ENCODE measurements at places on chromosomes 2 and 18. TPM values are rescaled to one million over a fixed set of nuclear protein-coding genes. Genes with fewer than 3 reads are reported as not detected.
A peak's percentile ranks its signal among the peaks of the same experiment; 100 is the strongest.

GRCh38 chr2:135980434-135981079 lies 4.9 kb downstream of the DARS1 start:
- peak overlapping the region; percentile 27 for H3K27ac ChIP-seq
- H3K4me3 ChIP-seq = no peak overlapping the region
- H3K4me1 ChIP-seq = peaks cover 67% of the 10 kb centered on the region
- no peaks in the 10 kb centered on the region for H3K27me3 ChIP-seq
- no peak for DNase-seq

The TCF23 gene
- total RNA-seq = not detected

- H3K27me3 ChIP-seq = peaks cover 45% of the 10 kb centered on the region
- H3K27ac ChIP-seq = no peak overlapping the region
- H3K4me1 ChIP-seq = peaks cover 3% of the 10 kb centered on the region
- peak; percentile 69 for DNase-seq
- no peak overlapping the region for H3K4me3 ChIP-seq
- no peaks in the 10 kb centered on the region for H3K36me3 ChIP-seq
These were observed 25.7 kb upstream of the FAM178B start for GRCh38 chr2:97011977-97012569.

The OTX1 gene
- not detected for total RNA-seq

The SFTPB gene
- total RNA-seq = not detected

The POTEI gene
- not detected for total RNA-seq

The PLEKHM3 gene
- total RNA-seq = 6.2 TPM

- no peak for DNase-seq
- no peak overlapping the region for H3K27ac ChIP-seq
- H3K4me3 ChIP-seq = no peak overlapping the region
- H3K27me3 ChIP-seq = no peaks in the 10 kb centered on the region
- H3K4me1 ChIP-seq = no peaks in the 10 kb centered on the region
- H3K36me3 ChIP-seq = no peaks in the 10 kb centered on the region
These were observed 935.7 kb downstream of the LRP1B start for GRCh38 chr2:141195087-141195486.

The ESPNL gene
- 0.13 TPM for total RNA-seq

The GRHL1 gene
- 0.55 TPM for total RNA-seq

DNA sequence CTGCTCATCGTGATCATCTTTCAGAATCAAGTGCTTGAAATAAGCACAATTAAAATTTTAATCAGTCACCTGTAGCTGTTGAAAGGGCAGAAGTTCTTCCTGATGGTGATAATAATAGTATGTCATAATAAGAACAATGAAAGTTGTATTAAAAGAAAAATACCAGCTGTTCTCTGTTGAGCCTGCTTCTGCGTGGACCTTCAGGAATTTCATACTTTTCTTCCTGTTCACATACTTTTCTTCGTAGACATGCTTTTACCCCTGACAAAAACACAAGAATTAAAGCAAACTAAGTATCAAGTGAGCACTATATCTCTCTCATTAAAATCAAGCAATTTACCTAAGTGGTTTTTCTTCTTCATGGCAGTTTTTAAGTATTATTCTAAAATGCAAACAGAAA lies 79.2 kb downstream of the BARD1 start:
- H3K4me3 ChIP-seq = no peak overlapping the region
- no peaks in the 10 kb centered on the region for H3K27me3 ChIP-seq

The CD8A gene
- total RNA-seq = 667 TPM

The NAT8 gene
- total RNA-seq = not detected

DNA sequence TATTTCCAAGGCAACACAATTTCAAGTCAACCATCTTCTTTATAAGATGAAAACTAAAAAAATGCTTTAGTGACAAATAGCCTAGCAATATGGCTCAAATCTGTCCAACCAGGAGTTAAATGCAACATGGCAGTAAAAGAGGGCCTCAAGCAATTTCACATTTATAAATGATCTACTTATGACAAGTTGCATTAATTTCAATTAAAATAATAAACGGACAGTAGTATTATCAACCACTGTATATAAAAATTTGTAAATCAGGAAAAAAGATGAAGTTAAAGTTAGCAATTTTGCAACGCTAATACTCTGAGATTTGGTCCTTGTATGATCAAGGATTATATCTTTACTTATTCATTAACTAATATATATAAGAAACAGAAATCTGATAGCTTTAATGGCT lies 19.3 kb downstream of the CCDC88A start:
- H3K27me3 ChIP-seq = no peaks in the 10 kb centered on the region
- H3K27ac ChIP-seq = no peak overlapping the region
- H3K4me3 ChIP-seq = no peak overlapping the region
- no peak for DNase-seq
- no peaks in the 10 kb centered on the region for H3K4me1 ChIP-seq

DNA sequence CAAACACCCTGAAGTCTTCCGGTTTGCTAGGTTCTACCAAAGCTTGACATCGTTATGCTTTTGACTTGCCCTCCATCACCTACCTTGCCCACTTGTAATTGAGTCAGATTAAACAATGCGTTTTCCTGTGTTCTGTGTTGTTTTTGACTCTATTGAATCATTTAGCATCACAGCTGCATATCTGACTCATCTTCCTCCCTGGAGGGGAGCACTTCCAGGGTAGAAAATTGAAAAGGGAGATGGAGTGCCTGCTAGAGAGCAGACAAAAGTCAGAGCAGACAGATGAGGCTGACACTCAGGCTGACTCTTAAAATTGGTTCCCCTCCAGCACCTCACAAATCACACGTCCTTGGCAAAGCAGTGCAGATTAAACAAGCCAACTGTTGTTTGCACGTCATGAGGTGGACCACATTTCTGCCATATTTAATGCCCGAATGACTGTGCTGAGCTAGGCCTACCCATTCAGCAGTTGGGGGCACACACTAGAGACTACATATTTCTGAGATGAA lies 2.2 kb downstream of the MPP4 start:
- peaks cover 5% of the 10 kb centered on the region for H3K27me3 ChIP-seq
- H3K27ac ChIP-seq = no peak overlapping the region
- H3K4me3 ChIP-seq = no peak overlapping the region

- peaks cover 59% of the 10 kb centered on the region for H3K4me1 ChIP-seq
- no peak overlapping the region for H3K4me3 ChIP-seq
These were observed 238.8 kb downstream of the LDLRAD4 start for GRCh38 chr18:13457327-13457726.

DNA sequence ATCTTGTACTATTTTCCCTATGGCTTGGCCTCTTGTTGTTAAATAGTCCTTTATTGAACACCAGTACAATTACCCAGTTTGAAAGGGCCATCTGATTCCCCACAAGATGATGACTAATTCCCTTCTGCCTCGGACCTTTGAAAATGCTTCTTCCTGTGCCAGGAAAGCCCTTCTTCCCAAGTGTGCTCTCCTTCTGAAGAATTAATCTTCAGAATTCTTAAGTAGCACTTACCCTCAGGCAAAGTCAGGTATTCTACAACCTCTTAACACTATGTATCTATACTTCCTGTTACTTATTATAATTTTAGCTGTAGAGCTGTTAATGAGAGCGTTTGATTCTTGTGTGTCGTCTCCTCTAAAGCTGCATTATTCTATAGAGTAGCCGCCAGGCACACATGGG lies 28.6 kb upstream of the MEX3C start:
- H3K4me1 ChIP-seq = no peaks in the 10 kb centered on the region
- DNase-seq = no peak
- peaks cover 7% of the 10 kb centered on the region for H3K27me3 ChIP-seq
- H3K27ac ChIP-seq = no peak overlapping the region

The ANKRD36C gene
- 87.5 TPM for total RNA-seq

The LRP2 gene
- total RNA-seq = 0.21 TPM

The MSH6 gene
- total RNA-seq = 107 TPM

The COBLL1 gene
- total RNA-seq = not detected

The FOXI3 gene
- not detected for total RNA-seq

- H3K4me1 ChIP-seq = peaks cover 90% of the 10 kb centered on the region
- H3K27ac ChIP-seq = peak overlapping the region; percentile 39
- H3K4me3 ChIP-seq = no peak overlapping the region
- no peaks in the 10 kb centered on the region for H3K27me3 ChIP-seq
- peaks cover 6% of the 10 kb centered on the region for H3K36me3 ChIP-seq
These were observed 54.6 kb downstream of the ZFP36L2 start for GRCh38 chr2:43171789-43172188.

GRCh38 chr2:10954856-10955818 lies 43.4 kb downstream of the KCNF1 start:
- no peak overlapping the region for H3K4me3 ChIP-seq
- no peak overlapping the region for H3K27ac ChIP-seq
- no peak for DNase-seq
- H3K27me3 ChIP-seq = peaks cover 24% of the 10 kb centered on the region
- peaks cover 7% of the 10 kb centered on the region for H3K36me3 ChIP-seq

- no peaks in the 10 kb centered on the region for H3K27me3 ChIP-seq
- H3K36me3 ChIP-seq = no peaks in the 10 kb centered on the region
- no peaks in the 10 kb centered on the region for H3K4me1 ChIP-seq
- DNase-seq = no peak
These were observed 921.9 kb downstream of the CCDC85A start for GRCh38 chr2:57105694-57106093.

DNA sequence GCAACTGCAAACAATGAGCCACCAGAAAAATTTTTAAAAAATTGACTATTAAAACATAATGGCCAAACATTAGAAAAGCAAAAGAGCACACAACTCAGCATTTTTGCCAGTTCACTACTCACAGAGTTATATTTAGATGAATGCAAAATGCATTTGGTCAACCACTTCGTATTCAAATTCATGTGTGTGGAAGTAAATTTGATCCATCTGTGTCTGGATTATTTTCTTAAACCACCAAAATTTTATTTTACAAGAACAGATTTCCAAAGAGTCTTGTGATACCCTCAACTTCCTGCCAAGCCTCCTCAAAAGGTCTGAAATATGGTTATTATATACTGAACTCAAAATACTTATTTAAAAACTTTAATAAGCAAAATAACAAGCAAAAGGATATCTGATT lies 57.4 kb downstream of the PPP1R1C start:
- H3K4me3 ChIP-seq = no peak overlapping the region
- H3K4me1 ChIP-seq = no peaks in the 10 kb centered on the region
- no peaks in the 10 kb centered on the region for H3K36me3 ChIP-seq
- H3K27me3 ChIP-seq = no peaks in the 10 kb centered on the region
- no peak for DNase-seq

The GALNT3 gene
- total RNA-seq = 6.2 TPM

The FASTKD2 gene
- total RNA-seq = 20.8 TPM

DNA sequence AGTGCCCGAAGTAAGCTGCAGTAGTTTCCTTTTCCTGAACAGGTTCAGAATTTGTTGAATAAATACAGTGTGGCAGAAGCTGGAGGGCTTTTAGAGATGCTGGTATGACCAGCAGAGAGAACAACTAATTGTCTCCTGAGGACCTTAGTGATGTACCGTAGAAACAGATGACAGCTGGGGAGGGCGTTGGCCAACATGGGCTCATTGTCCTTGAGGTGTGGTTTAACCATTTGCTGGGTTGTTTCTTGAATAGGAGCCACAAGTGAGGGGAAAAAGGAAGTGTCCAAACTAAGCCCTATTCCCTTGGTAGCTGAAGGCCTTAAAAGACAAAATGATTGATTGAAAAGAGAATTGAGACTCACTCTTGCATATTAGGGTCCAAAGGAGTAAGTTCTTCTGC lies 11.7 kb upstream of the FAM228A start:
- H3K4me1 ChIP-seq = no peaks in the 10 kb centered on the region
- H3K27me3 ChIP-seq = peaks cover 5% of the 10 kb centered on the region
- no peak overlapping the region for H3K4me3 ChIP-seq
- DNase-seq = no peak
- H3K36me3 ChIP-seq = no peaks in the 10 kb centered on the region

- no peak overlapping the region for H3K27ac ChIP-seq
- H3K27me3 ChIP-seq = peaks cover 4% of the 10 kb centered on the region
- DNase-seq = no peak
- no peak overlapping the region for H3K4me3 ChIP-seq
- no peaks in the 10 kb centered on the region for H3K36me3 ChIP-seq
These were observed 9.4 kb upstream of the PRLH start for GRCh38 chr2:237556773-237557632.

GRCh38 chr2:168849610-168850009 lies 40.6 kb downstream of the SPC25 start:
- no peak overlapping the region for H3K27ac ChIP-seq
- peaks cover 30% of the 10 kb centered on the region for H3K36me3 ChIP-seq
- no peak overlapping the region for H3K4me3 ChIP-seq

DNA sequence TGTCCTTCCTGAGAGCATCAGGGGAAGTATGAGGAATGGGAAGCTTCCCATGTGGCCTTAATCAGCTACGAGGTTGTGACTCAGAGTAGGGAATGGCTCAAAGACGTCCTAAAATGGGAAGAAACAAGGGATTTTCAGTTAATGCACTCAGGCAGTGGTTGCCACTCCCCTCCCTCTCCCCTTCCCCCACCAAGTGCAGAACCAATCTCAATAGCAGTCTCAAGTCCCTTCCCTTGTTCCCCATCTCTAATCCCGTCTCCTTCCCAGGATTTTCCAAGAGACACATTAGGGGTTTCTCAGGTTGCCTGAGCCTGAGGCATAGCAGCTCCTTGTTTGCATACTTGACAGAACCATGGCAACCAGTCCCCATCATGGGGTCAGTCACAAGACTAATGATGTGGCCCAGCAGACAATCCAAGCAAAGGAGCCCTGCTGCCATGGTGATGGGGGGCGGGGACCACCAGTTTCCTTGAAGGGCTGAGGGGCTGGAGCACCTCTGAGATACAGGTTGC lies 18.2 kb upstream of the RESP18 start:
- H3K36me3 ChIP-seq = no peaks in the 10 kb centered on the region
- no peak overlapping the region for H3K27ac ChIP-seq
- H3K4me3 ChIP-seq = no peak overlapping the region
- H3K4me1 ChIP-seq = no peaks in the 10 kb centered on the region
- peaks cover 17% of the 10 kb centered on the region for H3K27me3 ChIP-seq

All from activated CD8-positive, alpha-beta T cell treated with anti-CD3 and anti-CD28 coated beads, Interleukin-2, amount 10 ng/mL, durations not matched to agents 7 days and 5 days (primary cell).